NCI-H1092 (cell line): ENCODE measurements at places on chromosomes 3 and 15.
A peak's percentile ranks its signal among the peaks of the same experiment; 100 is the strongest.

DNA sequence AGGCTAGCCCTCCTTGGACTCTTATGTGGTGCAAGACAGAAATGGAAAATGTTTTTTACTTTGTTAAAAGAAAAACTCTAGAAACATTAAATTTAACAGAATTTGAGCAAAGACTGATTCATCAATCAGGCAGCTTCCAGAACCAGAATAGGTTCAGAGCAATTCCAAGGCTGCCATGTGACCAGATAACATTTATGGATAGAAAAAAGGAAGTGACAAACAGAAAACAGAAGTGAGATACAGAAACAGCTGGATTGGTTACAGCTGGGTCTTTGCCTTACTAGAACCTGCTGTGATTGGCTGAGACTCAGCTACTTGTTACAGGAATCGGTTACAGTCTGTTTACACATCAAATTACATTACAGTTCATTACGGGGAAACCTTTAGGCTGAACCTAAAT lies 22.5 kb upstream of the OTOL1 start:
- no peak for DNase-seq

DNA sequence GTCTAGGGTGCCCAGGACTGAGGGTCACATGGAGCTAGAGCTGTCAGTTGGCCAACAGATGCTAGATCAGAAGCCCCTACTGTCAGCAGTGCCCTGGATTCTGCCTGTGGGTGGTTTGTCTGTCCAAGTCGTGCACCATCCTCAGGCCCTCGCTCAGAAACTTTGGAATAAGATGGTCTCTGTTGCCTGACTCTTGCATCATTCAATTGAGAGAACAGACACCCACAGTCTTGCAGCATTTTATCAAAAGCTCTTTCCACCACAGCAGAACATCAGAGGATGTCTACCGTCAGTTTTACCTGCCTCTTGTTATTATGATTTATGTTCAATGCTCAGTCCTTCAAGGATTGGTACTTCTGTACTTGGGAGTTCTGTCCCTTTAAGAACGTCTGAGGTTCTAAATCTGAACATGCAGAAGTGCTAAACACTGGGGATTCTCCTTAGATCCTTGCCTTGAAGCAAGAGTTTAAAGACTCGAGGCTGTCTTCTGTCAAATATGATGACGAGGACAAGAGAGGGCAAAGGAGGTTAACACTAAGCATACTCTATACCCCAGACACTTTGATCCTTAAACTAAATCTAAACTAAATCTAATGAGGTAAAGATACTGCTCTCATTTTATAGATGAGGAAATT lies 4.8 kb downstream of the AQP9 start:
- no peak for DNase-seq

- DNase-seq, result no peak
These were observed 35.7 kb downstream of the SRP14 start for GRCh38 chr15:40003116-40003916.

- DNase-seq, result no peak
These were observed 8.8 kb downstream of the NEK10 start for GRCh38 chr3:27360113-27361078.

GRCh38 chr3:71226565-71227269 lies 356.8 kb downstream of the FOXP1 start:
- DNase-seq, result no peak

DNA sequence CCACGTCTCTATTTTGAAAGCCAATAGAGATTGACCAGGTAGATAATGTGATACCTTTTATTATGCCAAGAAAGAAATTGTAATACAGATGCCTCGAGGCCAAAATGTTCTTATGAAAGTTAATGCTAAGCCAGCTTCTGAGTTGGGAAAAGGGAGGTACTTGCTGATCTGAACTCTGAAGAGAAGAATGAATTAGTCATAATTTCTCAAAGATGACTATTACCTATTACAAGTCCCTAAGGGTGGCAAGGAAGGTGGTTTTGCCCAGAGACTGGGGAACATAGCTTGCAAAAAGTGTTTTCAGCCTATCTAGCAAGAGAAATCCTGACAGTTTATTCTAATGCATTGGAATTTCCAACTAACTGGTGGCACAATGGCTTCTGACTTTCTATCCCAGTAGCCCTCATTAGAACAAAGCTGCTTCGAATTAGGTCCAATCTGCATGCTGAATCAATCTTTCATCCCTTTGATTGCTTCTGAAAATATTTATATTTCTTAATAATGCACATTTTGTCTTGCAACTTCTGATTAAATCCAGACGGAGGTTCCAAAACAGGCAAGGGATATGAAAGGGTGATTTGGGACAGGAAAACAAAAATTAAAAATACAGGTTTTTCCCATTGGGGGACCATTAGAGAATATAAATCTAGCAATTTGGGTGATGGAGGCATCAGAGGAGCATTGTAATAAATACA lies 17.7 kb upstream of the NR2F2 start:
- no peak for DNase-seq

- peak; percentile 28 for DNase-seq
These were observed 1079.5 kb downstream of the IGSF11 start for GRCh38 chr3:117955196-117955595.

- DNase-seq, result no peak
These were observed 138.5 kb upstream of the ANKRD28 start for GRCh38 chr3:15936312-15936711.

DNA sequence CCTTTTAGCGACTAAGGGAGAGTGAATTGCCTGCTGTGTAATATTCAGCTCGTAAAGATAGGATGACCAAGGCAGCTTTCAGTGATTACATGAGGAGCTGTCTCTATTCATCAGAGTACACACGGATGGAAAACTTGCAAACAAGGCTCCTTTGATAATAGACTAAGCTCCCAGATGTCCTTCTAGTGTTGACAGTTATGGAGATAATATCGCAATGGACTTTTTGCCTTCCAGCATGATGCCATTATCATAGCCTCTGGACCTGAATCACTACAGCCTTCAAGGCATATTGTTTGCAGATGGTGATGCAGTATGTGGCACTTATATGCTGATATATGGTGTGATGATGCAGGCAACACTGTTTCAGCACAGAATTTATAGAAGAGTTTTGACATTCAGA lies 93.9 kb downstream of the ECT2 start:
- DNase-seq, result no peak

- no peak for DNase-seq
These were observed 124.8 kb downstream of the DMXL2 start for GRCh38 chr15:51497806-51498205.

DNA sequence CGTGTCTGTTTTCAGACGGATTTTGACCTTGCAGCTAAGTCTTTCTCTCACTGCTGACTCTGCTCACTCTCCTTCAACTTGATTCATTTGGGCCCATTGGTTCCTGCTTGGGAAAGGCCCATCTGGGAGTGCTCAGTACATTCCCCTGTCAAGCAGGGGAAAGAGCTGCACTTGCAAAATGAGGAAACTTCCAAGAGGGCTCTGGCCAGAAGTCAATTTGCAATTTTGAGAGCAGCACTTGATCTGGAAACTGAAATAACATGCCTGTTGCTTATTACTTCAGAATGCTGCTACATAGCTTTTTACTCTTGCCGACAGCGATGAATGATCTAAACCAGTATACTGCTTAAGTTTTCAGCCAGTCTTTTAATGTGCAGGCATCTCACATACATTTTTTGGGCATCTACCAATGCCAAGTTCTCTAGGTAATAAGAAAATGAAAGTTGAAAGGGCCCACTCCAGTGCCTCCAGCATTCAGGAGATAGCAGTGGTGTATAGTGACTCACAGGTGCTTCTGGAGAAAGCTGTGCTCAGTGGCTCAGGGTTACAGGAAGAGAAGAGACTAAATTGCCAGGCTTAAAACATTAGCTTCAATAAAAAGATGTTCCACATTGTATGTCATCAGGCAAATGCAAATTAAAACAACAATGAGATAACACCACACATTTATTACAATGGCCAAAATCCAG lies 70.1 kb upstream of the RORA start:
- no peak for DNase-seq

DNA sequence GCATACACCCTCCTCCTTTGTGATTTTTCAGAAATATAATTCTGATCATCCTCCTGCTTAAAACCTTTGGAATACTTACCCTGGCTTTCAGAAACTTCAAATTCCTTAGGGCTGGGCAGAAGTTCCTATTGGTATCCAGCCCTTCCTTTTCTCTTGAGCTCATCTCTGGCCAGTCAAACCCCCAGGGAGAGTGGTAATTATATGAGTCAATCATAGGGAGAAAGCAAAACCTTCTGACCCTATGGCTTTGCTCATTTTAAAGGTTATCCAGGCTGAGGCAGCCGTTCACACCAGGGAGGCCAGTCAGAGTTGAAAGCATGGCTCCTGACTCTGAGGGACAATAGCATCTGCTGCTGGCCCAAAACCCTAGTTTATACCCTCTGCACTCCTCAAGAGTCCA lies 23.9 kb upstream of the CTNNB1 start:
- DNase-seq, result no peak

GRCh38 chr3:39216176-39216790 lies 23.9 kb upstream of the XIRP1 start:
- no peak for DNase-seq

DNA sequence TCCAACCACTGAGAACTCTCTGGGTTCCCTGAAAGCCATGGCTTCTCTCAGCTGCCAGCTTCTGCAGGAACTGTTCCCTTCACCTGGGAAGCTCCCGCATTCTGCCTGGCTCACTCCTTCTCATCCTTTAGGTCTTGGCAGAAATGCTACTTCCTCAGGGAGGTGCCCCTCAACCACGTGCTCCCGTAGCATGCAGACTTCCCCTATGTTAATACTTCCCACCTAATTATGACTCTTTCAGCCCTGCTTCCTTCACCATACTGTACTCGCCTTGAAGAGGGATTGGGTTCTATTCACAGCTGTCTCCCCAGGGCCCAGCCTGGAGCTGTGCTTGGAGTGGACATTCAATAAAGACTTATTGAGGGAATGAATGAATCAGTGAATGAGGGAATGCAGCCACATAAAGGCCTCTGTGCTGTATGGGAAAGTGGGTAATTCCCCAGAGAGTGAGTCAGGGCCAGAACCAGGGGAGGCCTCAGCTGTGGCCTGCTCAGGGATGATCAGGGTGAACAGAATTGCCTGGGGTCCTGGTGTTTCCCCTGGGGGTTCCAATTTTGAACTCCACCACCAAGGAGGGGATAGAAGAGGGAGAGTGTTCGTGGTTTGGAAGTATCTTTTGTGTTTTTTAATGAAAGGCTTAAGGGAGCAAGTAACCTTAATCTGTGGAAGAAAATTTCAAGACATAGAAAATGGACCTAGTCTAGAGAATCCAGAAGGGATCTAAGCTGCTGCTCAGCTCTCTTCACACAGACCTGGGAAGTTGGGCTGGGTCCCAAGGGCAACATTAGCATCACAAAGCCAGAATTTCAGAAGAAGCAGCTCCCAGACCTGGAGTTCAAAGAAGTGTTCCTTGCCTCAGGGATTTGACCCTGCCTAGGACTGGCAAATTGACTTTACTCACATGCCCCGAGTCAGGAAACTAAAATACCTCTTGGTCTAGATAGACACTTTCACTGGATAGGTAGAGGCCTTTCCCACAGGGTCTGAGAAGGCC lies 14.6 kb upstream of the FAM107A start:
- no peak for DNase-seq

DNA sequence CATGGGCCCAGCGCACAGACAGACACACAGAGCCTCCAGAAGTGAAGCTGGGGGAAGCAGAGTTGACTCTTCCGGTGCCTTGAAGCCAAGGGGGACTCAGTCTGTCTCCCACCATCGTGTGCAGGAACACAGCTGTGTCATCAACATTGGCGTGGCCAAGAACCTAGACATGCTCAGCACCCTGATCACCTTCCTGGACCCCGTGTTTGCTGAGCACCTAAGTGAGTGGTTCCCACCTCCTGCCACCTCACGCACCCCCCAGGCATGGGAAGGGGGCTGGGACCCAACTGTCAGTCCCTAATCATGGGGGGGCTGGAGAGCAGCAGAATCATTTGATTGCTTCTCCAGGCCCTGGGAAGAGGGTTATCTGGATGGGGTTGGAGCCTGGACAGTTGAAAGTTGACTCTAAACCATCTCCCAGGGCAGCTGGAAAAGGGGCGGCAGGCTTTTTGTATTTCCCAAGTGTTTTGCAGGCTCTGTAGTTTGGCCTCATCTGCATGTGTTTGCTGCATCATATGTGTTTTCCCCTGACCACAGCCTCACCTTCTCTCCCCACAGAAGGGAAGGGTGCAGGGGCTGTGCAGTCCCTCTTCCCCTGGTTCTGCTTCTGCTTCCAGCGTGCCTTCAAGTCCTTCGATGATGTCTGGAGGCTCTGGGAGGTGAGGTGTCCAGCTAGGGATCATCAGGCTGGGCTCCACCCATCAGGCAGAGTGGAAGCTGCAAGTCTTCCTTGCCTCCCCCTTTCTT lies 12.8 kb downstream of the TBC1D21 start:
- DNase-seq, result no peak

GRCh38 chr3:188449421-188449820 lies 295.5 kb downstream of the LPP start:
- no peak for DNase-seq

DNA sequence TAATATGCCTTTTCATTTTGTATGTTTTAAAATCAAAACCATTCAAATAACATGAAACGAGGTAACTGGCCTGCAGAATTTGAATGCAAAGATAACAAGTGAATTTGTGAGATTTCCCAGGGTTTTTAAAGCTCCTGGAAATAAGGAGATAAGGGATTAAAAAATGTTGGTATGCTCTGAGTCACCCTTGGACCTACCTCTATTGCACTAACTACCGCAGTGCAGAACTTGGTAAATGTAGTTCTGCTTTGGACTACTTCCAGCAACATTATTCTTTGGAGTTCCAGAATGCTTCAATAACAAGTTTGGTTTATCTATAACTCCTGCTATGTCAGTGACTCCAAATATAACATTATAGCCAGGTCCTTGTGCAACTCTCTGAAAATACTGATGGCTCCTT lies 201.7 kb downstream of the GAP43 start:
- no peak for DNase-seq

DNA sequence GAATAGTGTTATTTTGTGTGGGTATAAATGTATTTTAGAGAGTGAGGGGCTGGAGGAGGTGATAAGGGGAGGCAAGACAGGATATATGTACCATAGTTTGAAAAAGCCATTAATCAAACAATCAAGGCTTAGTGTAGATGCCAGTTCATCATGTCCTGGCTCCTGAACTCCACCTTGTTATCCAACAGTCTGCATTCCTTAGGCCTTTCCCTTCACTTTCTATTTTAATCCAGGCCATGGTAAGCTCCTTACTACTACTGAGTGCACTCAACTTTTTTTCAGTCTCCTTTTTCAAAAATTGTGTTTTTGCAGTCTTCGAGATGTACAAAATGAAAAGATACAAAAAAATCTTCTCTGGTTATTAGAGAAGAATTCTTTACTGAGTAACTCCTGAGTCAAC lies 700.5 kb upstream of the NAALADL2 start:
- DNase-seq, result no peak

- peak; percentile 22 for DNase-seq
These were observed 36.0 kb upstream of the COLQ start for GRCh38 chr3:15557511-15557946.

GRCh38 chr15:63165166-63165859 lies 8.0 kb upstream of the RPS27L start:
- DNase-seq, result no peak

DNA sequence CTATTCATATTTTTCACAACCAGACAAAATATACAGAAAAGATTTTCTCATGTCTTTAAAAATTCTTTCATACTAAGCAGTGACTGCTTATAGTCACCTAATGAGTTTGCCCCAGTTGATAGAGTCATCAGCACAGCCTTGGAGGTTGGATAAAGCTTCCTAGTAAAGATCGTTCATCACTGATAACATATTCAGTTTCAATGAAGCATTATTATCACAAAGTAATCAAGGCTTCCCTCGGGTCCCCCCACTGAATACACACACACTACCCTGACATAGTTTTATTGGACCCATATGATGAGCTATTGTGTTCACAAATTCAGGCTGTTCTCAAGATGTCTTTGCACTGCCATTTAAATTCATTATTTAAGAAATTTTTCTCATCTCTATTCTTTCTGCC lies 297.8 kb downstream of the KCNH8 start:
- no peak for DNase-seq

GRCh38 chr3:120039642-120040610 lies 54.3 kb downstream of the GSK3B start:
- no peak for DNase-seq
